Smooth muscle cell of the coronary artery (primary cell): ENCODE measurements at places on chromosomes 16 and 17. TPM values are rescaled to one million over a fixed set of nuclear protein-coding genes. Genes with fewer than 3 reads are reported as not detected.

The KRT25 gene
- not detected in 2 replicates for total RNA-seq

The TNFSF12 gene
- 3.9 TPM in 2 replicates for total RNA-seq

The MEIOC gene
- total RNA-seq = 0.08 TPM in 1 of 2 replicates, not detected in the other

The CD300H gene
- total RNA-seq = not detected in 2 replicates

The CLEC19A gene
- total RNA-seq = not detected in 2 replicates

The ZG16 gene
- total RNA-seq = not detected in 2 replicates
